ENCODE measurements at places on chromosomes 6 and 20. TPM values are rescaled to one million over a fixed set of nuclear protein-coding genes. Genes with fewer than 3 reads are reported as not detected.

Gene TEAD3
- 12.5 TPM for total RNA-seq

Gene PPARD
- total RNA-seq: 15.5 TPM

Gene RNASET2
- total RNA-seq: 36.4 TPM

Gene NR2E1
- not detected for total RNA-seq

Gene OPRM1
- not detected for total RNA-seq

Gene SSTR4
- not detected for total RNA-seq

Gene TRIM31
- not detected for total RNA-seq

Gene IER3
- total RNA-seq: 49.7 TPM

Gene JPH2
- total RNA-seq: 3.0 TPM

Gene HSPA1L
- 0.89 TPM for total RNA-seq

Gene SNAP91
- 2.9 TPM for total RNA-seq

Gene HTR1E
- total RNA-seq: under 0.01 TPM

Gene SLC17A9
- total RNA-seq: 16.6 TPM

Gene PMEPA1
- under 0.01 TPM for total RNA-seq

Gene SLC22A1
- total RNA-seq: 0.77 TPM
